Muscle of back (tissue), 13 donors: ENCODE measurements at places on chromosomes 5 and 9.
A peak's percentile ranks its signal among the peaks of the same experiment; 100 is the strongest.

DNA sequence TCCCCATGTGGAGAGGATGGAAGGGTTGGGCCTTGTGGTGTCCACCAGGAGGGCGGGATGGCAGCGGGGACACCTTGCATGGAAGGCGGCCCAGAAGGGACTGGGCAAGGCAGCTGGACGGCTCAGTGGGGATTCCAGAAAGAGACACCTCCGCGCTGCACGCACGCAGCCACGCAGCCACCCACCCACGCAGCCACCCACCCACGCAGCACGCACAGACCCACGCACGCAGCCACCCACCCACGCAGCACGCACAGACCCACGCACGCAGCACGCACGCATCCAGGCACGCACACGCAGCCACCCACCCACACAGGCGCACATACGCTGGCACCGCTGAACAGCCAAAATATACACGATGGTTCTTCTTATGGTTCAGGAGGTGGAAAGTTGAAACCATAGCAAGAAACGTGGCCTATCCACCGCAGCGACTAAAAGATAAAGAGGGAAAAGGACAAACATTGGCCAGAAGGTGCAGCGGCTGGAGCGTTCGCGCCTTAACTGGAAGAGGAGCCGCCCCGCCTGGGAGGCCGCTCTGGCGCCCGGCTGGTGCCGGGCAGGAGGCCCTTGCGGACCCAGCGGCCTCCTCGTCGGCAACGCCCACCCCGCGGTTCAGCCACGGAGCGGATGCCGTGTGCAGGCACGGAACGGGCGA lies 22.2 kb upstream of the EXOC3 start:
- DNase-seq = no peak

DNA sequence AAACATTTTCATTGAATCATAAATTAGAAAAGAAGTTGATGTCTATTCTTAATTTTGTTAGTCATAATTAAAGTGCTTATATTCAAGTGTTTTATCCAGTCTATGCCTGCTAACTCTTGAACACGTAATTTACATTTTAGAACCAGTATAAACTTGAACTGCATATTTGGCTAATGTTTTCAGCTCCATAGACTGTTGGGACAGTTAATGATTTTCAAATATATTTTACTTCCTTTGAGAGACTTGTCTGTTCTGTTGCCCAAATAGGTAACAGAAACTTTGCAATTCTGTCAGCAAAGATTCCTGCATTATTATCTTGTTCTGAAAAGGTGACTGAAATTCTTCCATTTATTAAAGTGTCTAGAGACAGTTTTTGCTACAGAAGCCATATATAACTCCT lies 7.8 kb downstream of the ITGA2 start:
- no peak for DNase-seq

DNA sequence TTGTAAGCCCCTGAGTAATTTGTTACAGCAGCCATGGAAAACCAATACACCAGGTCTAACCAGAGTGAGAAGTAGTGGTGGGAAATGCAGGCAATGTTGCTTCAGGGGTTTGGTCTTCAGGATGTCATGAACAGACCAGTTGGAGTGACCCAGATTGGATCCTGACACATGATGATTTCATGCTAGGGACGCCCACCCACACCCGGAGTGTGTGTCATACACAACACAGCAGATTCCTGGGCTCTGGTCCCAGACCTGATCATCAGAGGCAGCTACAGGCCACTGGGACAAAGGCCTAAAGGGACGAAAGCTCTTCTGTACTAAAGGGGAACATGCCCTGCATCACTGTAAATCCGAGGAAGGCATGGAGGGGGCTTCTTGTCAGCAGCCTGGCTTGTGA lies 194.2 kb downstream of the NSG2 start:
- no peak for DNase-seq

DNA sequence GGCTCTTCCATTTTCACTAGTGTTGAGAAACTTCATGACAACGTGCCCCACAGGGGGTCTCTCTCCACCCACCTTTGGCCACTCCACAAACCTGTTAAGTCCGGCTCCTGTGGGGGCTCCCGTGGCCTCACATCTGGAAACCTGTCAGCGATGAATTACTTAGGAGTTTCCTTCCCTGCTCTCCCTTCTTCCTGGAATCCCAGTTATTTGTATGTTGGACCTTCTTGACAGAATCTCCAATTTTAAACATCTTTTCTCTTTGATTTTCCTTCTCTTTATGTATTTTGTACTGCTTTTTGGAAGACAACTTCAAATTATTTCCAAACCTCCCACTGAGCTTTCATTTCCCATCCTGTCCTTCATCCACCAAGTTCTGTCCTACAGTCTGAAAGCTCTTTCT lies 55.1 kb upstream of the NRARP start:
- no peak for DNase-seq

DNA sequence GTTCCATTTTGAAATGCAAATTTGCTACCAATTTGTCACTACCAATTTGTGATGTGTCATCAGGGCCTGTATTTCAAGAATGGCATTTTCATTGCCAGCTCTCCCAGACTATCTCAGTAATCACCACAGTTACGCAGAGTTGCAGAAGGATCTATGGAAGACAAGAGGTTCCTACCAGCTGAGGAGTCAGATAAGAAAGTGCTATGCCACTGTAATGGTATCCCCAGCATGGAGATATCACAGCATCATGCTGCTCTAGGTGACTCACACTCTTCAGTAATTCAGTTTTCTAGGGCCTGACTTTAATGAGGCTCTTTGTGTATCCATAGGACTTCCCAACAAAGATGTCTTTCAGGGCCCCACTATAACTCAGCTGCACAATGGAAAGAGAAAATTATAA lies 490.3 kb downstream of the ARHGEF28 start:
- DNase-seq = no peak

GRCh38 chr9:19768798-19769197 lies 20.0 kb downstream of the SLC24A2 start:
- no peak for DNase-seq

- DNase-seq = no peak
These were observed 110.1 kb upstream of the PPP1R26 start for GRCh38 chr9:135369412-135369990.

- DNase-seq = no peak
These were observed 269.4 kb upstream of the IRX1 start for GRCh38 chr5:3325972-3326840.

DNA sequence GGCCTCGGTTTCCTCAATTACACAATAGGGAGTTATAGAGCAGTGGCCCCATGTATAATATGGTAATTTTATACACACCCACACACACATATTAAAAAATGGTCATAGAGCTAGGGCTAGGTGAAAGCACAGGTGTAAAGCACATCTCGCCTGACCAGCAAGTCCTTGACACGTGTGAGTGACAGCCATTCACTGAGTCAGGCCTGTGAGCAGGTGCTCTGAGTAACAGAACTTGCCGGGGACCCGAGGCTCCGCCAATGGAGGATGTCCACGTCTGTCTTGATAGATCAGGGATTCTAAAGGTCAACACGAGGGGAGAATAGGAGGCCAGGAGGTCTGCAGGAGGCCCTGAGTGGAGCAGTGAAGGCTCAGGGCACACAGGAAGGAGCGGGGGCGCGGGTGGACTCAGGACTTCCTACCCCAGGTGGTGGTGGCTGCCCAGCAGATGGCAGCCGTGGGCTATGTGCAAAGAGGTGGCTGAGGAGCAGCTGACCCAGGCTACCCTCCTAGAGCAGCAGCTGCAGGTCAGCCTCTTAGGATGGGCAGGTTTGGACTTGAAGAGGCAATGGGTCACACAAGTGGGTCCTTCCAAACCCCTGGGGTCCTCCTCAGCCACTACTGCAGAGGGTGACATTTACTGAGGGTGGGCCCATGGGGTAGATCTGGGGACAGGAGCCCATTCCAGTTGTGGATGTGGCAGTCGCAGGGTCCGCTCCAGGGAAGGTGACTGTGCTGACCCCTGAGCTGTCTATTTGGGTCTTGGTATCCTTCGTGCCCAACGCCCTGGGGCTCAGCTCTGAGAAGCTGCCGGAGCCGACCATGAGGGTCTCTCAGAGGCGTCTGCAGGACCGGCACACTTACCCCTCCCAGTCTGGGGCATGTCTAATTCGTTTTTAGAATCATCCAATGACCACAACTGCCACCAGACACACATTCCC lies 45.9 kb downstream of the PRRT1B start:
- peak; percentile 56 for DNase-seq

- no peak for DNase-seq
These were observed 210.6 kb downstream of the PCSK5 start for GRCh38 chr9:76101075-76101474.

DNA sequence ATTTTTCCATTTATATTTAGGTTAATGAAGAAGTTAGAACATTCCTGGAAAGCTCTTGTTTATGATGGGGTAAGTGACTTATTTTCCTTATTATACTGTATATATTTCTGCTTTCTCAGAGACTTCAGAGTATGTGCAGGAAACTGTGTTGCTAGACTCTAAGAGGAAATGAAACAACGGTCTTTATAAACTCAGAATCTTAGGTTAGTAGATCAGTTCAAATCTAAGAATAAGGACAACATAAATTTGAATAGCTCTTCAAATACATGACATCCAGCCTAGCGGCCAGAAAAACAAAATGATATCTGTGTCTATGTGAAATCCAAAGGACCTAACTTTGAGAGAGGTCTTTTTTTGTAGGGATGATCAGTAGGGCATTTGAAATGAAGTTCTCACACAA lies 94.3 kb downstream of the PRKACG start:
- DNase-seq = peak; percentile 3

DNA sequence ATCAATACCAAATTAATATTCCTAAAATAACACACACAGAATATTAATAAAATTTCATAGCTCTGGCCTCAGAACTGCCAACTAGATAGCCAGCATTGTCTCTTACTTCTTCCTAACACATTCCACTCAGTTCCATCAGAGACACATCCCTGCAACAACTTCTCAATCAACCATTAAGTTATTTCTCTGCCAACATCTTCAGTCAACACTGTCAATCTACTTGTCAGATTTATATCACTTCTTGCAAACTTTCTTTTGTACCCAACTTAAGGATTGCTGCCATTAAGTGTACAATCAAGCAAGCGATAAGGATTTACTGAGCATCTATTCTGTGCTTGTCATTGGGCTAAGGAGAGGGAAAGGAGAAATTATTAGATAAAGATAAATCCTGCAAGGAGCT lies 50.8 kb downstream of the PLCXD3 start:
- DNase-seq = no peak

GRCh38 chr9:15867988-15868387 lies 315.1 kb downstream of the CCDC171 start:
- DNase-seq = no peak

GRCh38 chr5:1546556-1546955 lies 22.8 kb upstream of the LPCAT1 start:
- DNase-seq = no peak

DNA sequence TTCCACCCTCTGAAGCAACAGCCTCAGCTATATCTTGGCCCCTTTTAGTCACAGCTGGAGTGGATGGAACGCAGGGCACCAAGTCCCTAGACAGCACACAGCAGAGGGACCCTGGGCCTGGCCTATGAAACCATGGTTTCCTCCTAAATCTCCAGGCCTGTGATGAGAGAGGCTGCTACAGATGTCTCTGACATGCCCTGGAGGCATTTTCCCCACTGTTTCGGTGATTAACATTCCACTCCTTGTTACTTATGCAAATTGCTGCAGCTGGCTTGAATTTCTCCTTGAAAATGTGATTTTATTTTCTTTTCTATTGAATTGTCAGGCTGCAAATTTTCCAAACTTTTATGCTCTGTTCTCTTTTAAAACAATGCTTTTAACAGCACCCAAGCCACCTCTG lies 384.8 kb downstream of the PRR16 start:
- DNase-seq = no peak

- no peak for DNase-seq
These were observed 4.3 kb upstream of the SURF6 start for GRCh38 chr9:133340256-133340655.

GRCh38 chr5:139481122-139481533 lies 1.4 kb downstream of the STING1 start:
- DNase-seq = peak; percentile 51

DNA sequence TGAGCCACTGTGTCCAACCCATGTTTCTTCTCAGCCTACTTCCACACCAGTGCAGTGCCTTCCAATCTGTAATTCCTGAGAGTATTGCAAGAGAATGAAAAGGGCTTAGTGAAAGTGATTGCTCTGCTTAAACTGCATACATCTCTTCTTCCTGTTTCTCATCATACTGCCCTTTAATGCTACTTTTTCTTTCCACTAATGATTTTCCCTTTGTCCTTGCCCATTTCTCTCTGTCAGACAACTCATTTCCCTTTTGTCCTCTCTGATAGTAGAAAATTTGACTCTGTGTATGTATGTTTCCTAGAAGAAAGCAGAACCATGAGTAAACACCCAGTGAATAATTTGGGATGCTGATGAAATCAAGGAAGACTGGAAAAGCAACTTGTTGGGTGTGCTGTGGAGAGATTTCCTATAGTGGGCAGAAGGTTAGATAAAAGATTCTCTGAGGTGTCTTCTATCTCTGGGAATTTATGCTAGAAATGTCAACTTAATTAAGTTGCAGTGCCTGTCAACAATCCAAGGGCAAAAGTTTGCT lies 102.2 kb upstream of the CHD1 start:
- no peak for DNase-seq

GRCh38 chr5:120808135-120808534 lies 344.0 kb downstream of the PRR16 start:
- DNase-seq = no peak

GRCh38 chr9:95729046-95729445 lies 146.4 kb upstream of the ERCC6L2 start:
- DNase-seq = no peak

DNA sequence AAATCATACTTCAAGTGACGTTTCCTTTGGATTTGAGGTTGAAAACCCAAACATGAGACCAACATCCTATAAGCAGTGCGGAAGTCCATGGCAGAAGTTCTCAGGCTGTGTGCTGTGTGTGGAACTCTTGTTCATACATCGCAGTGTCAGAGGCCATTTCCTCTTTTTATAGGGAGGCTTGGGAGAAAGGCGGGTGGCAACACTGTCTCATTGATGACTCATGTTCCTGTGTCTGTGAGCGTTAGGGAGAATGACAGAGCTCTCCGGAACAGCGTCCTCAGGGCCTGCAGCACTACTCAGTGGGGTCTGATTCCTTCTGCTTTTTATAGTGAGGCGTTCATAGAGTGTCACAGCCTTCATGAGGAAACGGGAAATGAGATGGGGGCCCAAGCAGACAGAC lies 98.8 kb upstream of the BASP1 start:
- DNase-seq = peak; percentile 88

GRCh38 chr9:138064547-138064946 lies 187.0 kb downstream of the CACNA1B start:
- no peak for DNase-seq

- DNase-seq = no peak
These were observed 9.8 kb upstream of the CRHBP start for GRCh38 chr5:76943006-76943405.
